ENCODE measurements at places on chromosomes 3 and 15.

DNA sequence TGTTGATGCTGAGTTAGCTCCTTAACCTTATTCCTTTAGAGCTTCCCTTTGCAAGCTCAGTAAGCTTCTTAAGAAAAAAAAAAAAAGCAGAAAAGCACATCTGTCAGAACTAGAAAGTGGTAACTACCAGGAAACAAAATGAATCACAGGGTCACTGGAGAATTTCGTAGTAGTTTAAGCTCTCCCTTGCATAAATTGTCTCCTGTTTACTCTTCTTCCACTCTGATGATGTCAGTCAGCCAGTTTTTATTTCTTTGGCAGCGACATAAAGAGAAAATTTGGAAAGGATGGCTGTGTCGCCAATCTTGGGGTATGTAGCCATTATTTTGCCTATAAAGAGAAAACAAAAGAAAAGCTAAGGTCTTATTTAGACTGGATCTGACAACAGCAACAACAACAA lies 3.2 kb upstream of the GABRR3 start:
- DNase-seq: no peak

- DNase-seq: no peak
Observed at GRCh38 chr3:194928831-194929577, 243.3 kb downstream of the FAM43A start.

DNA sequence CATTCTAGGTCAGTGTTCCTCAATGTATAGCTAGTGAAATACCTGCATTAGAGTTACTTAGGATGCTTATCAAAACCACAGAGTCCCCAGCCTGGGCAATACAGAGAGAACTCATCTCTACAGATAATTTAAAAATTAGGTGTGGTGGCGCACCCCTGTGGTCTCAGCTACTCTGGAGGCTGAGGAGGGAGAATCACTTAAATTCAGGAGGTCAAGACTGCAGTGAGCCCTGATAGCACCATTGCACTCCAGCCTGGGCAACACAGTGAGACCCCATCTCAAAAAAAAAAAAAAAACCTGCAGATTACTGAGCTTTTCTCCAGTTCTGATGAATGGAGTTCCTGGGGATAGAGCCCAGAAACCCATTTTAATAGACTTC lies 10.1 kb upstream of the MINDY2 start:
- no peak for DNase-seq

GRCh38 chr3:65636326-65636725 lies 402.4 kb downstream of the MAGI1 start:
- DNase-seq: no peak
